ENCODE measurements at places on chromosomes 13 and 19.
A peak's percentile ranks its signal among the peaks of the same experiment; 100 is the strongest.

GRCh38 chr19:42229301-42229854, 9.3 kb downstream of the ZNF526 start:
- DNase-seq = no peak

DNA sequence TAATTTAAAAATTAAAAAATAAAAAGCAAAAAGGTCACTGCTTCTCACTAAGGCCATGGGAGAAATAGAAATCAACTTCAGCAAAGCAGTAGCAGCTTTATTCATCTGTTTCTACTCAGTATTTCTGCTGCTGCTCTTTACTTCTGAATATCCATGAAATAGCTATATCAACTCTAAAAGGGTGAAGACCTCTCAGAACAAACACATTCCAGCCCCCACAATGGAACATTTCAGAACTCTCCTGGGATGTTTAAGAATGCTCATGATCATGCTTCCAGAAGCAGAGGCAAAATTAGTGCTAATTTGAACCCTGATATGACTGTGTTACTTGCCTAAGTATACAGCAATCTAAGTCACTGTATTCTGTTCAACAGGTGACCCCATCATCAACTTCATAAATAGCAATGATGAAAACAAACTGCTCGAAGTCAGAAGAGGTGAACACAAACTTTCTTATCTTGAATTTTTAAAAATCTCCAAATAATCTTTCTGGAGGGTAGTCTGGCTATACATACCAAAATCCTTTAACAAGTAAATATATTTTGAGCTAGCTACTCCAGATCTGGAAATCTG, 29.6 kb upstream of the DOCK9 start:
- DNase-seq = no peak

GRCh38 chr13:111344471-111345191, 24.2 kb downstream of the TEX29 start:
- peak; percentile 28 for DNase-seq

DNA sequence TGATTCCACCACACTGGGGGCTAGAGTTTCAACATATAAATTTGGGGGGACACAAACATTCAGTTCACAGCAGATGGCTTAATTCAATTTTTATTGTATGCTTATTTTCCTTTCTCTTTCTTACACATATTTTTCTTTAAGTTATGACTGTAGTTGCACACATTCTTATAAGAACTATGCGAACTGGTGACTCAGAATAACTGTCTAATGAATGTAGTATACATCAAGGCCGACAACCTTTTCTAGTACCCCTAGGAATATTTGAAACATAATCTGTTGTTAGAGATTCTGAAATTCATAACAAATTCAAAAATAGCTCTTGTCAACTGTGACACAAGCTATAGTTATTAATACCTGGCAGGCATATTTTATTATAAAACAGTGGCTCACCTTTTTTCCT, 695.6 kb downstream of the PCDH9 start:
- no peak for DNase-seq

- DNase-seq = no peak
These were observed 170.9 kb upstream of the ZNF507 start for GRCh38 chr19:32174386-32175113.

GRCh38 chr13:33686772-33687480, 131.0 kb upstream of the RFC3 start:
- no peak for DNase-seq

GRCh38 chr19:52527956-52528351, 486 bp downstream of the ZNF808 start:
- DNase-seq = no peak

- no peak for DNase-seq
These were observed 8.8 kb downstream of the C3 start for GRCh38 chr19:6711605-6712004.

- no peak for DNase-seq
These were observed 289.6 kb downstream of the TEX29 start for GRCh38 chr13:111610081-111610480.

- no peak for DNase-seq
These were observed 115.8 kb downstream of the DNAJC15 start for GRCh38 chr13:43139211-43139610.

- no peak for DNase-seq
These were observed 128.9 kb downstream of the RNF17 start for GRCh38 chr13:24892829-24893228.

GRCh38 chr13:41917641-41918040, 43.3 kb downstream of the VWA8 start:
- peak; percentile 56 for DNase-seq

GRCh38 chr13:20521364-20522115, 4.1 kb downstream of the CRYL1 start:
- DNase-seq = no peak

DNA sequence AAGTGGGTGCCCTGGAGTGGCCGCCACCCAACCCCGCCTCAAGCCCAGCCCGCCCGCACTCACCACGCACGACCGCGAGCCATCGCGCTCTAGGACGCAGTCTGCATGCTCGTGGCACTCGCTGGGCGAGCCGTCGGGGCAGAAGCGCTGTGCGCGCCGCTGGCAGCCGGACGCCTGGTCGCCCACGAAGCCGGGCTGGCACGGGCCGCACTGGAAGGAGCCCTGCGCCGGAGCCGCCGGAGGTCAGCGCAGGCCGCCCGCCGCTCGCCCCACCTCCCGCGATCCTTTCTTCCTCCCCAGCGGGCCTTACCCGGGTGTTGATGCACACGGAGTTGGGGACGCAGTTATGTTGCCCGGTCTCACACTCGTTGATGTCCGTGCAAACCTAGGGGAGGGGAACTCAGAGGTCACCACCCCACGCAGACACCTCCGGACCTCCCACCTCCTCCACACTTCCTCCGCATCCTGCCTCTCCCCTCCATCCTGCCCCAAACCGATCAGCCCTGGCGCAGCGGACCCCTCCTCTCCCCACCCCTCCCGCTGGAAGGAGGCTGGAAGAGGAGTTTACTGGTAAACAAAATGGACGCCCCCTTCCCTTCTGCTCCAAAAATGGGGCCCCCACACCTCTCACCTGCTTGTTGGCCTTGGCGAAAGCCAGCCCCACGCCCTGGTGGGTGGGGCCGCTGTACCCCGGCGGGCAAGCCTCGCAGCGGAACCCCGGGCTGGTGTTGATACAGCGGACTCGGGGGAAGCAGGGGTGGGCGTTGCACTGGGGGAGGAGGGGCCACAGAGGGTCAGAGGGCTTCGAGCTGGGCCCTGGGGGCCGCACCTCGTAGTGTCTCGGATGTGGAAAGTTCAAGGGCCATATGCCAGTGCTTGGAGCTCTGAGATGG, 2.3 kb downstream of the COMP start:
- DNase-seq = no peak

DNA sequence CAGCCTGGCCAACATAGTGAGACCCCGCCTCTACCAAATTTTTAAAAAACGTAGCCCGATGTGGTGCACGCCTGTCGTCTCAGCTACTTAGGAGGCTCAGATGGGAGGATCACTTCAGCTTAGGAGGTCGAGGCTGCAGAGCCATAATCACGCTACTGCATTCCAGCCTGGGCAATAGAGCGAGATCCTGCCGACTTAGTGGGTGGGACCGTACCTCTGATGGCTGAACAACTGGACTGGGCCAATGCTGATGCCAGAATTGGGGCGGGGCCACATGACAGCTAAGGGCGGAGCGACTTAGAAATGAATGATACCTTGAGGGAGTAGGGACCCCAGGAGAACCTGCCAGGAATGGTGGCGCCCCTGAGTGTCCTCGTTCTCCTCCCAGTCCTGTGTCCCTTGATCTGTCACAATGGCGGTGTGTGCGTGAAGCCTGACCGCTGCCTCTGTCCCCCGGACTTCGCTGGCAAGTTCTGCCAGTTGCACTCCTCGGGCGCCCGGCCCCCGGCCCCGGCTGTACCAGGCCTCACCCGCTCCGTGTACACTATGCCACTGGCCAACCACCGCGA, 3.6 kb downstream of the LTBP4 start:
- no peak for DNase-seq

DNA sequence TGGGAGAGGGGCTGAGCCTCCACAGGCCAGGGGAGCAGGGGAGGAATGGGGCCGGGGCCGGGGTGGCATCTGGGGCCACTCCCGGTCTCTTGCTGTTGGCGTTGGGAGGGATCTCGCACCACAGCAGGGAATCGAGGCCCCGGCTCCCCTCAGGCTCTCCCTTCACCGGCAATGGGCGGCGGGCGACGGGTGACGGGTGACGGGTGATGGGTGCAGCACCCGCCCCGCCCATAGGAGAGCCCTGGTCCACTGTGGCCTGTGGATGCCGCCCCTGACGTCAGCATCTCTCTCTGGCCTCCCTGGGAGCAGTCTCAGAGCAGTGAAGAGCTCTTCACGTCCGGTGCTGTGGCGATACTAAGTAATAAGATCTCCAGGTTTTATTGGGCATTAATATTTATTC, 133.6 kb downstream of the KDM4B start:
- no peak for DNase-seq

- DNase-seq = peak; percentile 90
These were observed 96.6 kb upstream of the LSM14A start for GRCh38 chr19:34075661-34076091.

GRCh38 chr13:49314344-49314882, 66.7 kb downstream of the CDADC1 start:
- DNase-seq = peak; percentile 71

- no peak for DNase-seq
These were observed 1.6 kb downstream of the CALR start for GRCh38 chr19:12939975-12940423.

DNA sequence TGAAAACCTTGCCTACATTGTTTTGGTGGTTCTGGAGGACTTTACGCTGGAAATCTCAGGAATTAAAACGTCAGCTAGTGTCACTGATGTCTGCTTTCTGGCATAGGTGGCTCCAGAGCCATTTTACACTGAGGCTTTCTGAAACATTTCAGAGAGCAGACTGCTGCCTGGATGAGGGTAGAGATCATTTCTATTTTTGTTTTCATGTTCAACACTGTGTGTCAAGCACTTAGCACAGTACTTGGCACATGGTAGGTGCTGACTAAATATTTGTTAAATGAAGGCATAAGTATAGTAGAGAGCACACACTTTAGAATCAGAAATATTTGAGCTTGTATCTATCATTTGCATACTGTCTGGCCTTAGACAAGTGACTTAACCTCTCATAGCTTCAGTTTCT, 59.1 kb upstream of the FRY start:
- DNase-seq = no peak

GRCh38 chr13:107422421-107422820, 792.9 kb downstream of the LIG4 start:
- no peak for DNase-seq

- DNase-seq = no peak
These were observed 64.5 kb upstream of the SCEL start for GRCh38 chr13:77470986-77471385.

GRCh38 chr19:58096884-58097283, 1.1 kb downstream of the ZSCAN18 start:
- no peak for DNase-seq

- DNase-seq = peak; percentile 12
These were observed 467 bp downstream of the LAMP1 start for GRCh38 chr13:113297370-113298042.

GRCh38 chr19:17457616-17458015, 3.1 kb downstream of the NXNL1 start:
- no peak for DNase-seq

DNA sequence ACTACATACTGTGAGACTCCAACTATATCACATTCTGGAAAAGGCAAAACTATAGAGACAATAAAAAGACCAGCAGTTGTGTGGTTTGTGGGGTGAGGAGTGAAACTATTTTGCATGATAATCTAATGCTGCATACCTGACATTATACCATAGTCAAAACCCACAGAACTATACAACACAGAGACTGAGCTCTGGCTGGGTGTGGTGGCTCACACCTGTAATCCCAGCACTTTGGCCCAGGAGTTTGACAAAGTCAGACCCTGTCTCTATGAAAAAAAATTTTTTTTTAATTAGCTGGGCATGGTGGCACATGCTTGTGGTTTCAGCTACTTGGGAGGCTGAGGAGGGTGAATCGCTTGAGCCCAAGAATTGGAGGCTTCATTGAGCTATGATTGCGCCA, 11.9 kb downstream of the ZNF541 start:
- DNase-seq = peak; percentile 16

DNA sequence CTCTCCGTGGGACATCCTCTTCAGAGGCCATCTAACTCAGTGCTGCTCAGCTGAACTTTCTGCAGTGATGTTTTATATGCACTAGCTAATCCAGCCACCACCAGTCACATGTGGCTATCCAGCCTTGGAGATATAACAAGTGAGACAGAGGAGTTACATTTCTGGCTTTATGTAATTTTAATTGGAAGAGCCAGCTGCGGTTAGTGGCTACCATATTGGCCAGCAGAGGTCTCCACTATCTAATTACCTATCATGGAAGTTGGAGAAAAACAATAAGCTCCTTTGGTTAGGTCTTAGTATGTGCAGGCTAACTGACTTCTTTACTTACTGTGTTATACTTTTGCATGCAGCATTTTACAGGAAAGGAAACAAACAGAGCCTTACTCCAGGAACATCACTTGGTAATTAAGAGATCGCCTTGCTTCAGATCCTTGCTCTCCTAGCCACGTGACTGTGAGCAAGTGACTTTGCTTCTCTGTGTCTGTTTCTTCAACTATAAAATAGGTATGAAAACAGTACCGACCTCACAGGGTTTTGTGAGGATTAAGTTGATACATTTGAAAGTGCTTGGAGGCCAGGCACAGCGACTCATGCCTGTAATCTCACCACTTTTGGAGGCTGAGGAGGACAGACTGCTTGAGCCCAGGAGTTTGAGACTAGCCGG, 1.6 kb upstream of the KLK10 start:
- DNase-seq = peak; percentile 57

DNA sequence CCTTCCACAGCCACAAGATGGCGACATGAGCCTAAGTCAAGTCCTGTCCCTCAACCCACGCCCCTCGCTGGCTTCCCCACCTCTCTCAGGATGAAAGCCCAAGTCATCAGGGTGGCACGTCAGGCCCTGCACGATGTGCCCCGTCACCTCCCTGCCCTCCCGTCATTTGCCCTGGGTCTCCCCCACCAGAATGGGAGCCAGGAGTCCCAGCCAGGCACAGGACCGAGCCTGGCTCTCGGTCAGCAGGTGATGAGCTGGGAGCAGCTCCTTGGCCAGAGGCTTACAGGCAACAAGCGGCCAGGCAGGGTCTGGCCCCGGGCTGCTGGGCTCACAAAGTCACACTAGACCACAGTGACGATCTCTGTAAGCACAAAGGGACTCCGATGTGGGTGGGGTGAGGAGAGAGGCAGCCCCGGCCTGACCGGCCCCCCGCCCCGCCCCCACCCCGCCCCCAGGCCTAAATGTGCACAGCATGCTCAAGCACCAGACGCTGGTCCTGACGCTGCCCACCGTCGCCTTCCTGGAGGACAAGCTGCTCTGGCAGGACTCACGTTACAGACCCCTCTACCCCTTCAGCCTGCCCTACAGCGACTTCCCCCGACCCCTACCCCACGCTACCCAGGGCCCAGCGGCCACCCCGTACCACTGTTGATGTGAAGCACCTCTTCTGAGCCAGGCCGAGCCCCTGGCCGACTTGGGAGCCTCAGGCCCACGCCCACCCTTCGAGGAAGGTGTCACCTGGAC, 7.3 kb downstream of the MRPL4 start:
- DNase-seq = peak; percentile 80

- peak; percentile 54 for DNase-seq
These were observed 18.1 kb upstream of the OLFM4 start for GRCh38 chr13:53010374-53011105.

- no peak for DNase-seq
These were observed 2.5 kb downstream of the ITPKC start for GRCh38 chr19:40719414-40719894.

GRCh38 chr19:13985771-13986347, 20.3 kb downstream of the RFX1 start:
- no peak for DNase-seq

All from M059J (cell line).